ENCODE measurements at places on chromosomes 2 and 18.

- DNase-seq, result peak; percentile 11
These were observed 34.6 kb upstream of the WDR75 start for GRCh38 chr2:189406586-189407233.

GRCh38 chr2:6653281-6653750 lies 212.4 kb downstream of the CMPK2 start:
- no peak for DNase-seq

DNA sequence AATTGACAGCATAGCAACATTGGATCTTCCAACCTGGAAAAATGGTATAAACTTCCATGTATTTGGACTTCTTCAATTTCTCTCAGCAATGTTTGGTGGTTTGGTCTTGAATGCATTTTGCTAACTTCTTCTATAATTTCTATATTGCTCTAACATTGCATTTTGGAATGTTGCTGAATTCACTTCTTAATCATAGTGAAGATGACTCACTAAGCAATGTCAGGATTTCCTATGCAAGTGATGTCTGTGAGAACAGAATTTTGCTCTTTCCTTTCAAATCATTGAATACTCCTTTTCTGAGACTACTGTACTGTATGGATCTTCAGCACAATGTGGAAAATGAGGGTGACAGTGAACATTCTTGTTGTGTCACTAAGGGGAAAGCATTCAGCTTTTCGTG lies 28.9 kb upstream of the CDH19 start:
- DNase-seq, result peak; percentile 54

GRCh38 chr18:49499046-49499637 lies 12.1 kb upstream of the C18orf32 start:
- no peak for DNase-seq

- no peak for DNase-seq
These were observed 14.4 kb upstream of the IGFBP2 start for GRCh38 chr2:216618785-216619184.

- DNase-seq, result no peak
These were observed 53.6 kb upstream of the RNF152 start for GRCh38 chr18:61946449-61946848.

DNA sequence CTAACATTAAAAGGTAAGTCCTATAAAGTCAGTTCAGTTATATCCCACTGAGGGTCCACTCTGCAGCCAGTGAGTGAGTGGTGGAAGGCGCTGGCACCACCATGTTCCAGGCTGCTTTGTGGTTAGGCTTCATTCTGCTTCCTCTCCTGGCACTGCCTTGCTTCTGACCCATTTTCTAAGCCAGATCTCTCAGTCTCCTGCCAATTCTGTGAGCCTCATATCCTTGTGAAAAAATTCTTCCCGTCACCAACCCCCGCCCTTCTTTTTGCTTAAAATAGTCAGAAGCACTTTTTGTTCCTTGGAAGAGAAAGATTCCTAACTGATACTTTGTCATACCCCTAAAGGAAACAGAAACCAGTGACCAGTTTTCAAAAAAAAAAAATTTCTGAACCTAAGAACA lies 139.8 kb upstream of the NCK2 start:
- DNase-seq, result no peak

GRCh38 chr2:55901322-55901721 lies 22.3 kb downstream of the EFEMP1 start:
- DNase-seq, result peak; percentile 77

- no peak for DNase-seq
These were observed 187.1 kb downstream of the MYCN start for GRCh38 chr2:16127276-16127940.

DNA sequence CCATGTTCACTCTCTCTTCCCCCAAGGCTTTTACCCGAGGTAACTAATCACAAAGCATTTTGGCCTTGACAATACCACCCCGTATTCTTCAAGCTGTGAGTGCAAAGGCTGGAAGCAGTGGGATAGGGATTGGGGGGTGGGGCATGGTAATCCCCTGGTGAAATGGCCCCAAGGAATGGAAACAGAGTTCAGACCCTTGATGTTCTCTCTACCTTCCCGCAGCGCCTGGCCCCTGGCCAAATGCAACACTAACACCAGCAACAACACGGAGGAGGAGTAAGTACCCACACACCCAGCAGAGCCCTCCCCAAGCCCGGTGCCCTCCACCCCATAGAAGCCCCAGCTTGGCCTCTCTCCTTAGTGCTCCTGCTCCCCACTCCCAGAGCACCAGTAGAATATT lies 36.9 kb downstream of the CNGA3 start:
- DNase-seq, result no peak

DNA sequence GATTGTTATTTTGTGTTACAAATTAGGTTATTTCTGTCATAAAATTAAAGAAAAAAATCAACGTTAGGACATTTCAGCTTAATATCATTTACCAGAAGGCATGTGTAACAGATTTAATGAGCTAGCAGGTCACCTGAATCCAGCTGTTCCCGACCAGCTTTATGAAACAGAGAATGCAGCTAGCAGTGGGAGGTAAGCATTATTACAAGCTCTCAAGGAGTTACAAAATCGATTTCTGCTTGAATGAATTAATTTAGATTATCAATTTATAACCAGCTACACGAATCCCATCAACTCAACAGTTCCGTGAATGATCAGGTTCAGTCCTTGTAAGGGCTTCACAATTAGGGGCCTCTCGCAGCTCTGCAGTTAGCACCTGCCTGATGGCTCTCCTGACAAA lies 211.9 kb downstream of the PTGR3 start:
- DNase-seq, result no peak

DNA sequence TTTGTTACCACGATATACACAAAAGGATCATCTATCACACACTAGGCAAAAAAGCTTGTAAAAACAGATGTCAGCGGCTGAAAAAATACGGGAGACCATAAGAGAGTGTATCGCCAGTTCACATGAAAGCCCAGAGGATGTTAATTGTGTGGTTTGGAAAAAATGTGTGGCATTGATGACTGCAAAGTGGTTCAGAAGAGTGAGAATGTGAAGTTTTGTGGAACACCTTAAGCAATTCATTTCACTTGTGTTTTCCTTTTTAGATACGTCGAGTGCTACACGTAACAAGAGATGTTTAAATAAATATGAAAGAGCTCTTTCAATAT lies 61.7 kb upstream of the DAPL1 start:
- DNase-seq, result peak; percentile 25

DNA sequence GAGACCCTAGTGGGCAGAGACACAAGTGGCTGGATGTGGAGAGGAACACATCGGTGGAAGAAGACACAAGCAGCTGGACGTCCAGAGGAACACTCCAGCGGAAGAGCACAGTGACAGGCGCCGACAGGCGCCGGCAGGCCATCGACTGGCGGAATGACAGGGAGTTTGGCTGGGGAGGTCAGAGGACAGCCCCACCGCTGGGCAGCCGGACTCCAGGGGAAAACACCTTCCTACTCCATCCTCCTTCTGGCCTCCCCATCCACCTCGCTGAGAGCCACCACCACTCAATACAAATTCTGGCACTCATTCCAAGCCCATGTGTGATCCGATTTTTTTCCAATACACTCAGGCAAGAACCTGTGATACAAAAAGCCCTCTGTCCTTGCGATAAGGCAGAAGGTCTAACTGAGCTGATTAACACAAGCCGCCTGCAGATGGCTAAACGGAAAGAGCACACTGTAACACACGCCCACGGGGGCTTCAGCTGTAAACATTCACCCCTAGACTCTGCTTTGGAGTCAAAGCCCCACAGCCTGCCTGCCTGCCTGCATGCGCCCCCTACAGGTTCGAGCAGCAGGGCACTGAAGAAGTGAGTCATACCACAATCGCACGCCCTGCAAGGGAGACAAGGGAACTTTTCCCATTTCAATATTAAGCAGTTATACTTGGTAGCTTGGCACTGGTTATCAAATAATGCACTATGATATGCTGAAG lies 50.2 kb upstream of the LRP1B start:
- peak; percentile 17 for DNase-seq

- DNase-seq, result no peak
These were observed at the start of gene PSMA8 for GRCh38 chr18:26133652-26134051. Gene PSMA8 (plus strand): TSS chr18:26133869. CDS start chr18:26133966, 97 bp downstream.

GRCh38 chr18:505483-506122 lies 5.1 kb upstream of the COLEC12 start:
- no peak for DNase-seq

GRCh38 chr2:217409949-217410680 lies 550.3 kb upstream of the TNP1 start:
- no peak for DNase-seq

GRCh38 chr2:67277450-67277849 lies 119.7 kb upstream of the ETAA1 start:
- DNase-seq, result no peak

GRCh38 chr18:34358923-34359322 lies 134.2 kb upstream of the NOL4 start:
- DNase-seq, result no peak

DNA sequence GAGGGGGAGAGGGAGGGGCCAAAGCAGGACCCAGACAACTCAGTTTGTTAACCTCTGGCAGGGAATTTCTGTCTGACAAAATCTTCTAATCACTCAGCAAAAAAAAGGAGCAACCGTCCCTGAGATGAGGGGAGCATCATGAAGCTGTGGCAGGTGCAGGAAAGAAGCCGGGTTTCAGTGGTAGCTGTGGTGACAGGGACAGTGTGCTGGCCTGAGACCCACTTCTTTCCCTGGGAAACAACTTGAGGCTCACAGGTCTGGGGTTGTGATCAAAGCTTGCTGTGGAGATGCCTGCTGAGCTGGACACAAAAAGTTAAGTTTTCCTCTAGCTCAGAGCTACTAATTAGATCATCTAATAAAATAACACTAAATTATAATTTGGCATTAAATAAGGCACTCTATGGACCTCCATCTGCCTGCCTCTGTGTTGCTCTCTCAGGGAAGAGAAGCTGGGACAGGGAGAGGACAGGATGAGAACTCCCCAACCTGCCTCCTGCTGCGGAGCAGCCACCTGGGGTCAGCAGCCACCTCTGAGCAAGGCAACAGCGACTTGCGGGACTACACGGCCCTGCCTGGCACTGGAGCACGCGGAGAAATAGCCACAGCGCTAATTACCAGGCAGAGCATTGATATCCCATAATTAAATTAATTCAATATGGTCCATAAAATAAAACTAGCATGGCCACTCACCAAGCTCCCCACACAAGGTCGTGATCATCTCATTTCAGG lies 104.6 kb upstream of the TEX51 start:
- DNase-seq, result no peak

DNA sequence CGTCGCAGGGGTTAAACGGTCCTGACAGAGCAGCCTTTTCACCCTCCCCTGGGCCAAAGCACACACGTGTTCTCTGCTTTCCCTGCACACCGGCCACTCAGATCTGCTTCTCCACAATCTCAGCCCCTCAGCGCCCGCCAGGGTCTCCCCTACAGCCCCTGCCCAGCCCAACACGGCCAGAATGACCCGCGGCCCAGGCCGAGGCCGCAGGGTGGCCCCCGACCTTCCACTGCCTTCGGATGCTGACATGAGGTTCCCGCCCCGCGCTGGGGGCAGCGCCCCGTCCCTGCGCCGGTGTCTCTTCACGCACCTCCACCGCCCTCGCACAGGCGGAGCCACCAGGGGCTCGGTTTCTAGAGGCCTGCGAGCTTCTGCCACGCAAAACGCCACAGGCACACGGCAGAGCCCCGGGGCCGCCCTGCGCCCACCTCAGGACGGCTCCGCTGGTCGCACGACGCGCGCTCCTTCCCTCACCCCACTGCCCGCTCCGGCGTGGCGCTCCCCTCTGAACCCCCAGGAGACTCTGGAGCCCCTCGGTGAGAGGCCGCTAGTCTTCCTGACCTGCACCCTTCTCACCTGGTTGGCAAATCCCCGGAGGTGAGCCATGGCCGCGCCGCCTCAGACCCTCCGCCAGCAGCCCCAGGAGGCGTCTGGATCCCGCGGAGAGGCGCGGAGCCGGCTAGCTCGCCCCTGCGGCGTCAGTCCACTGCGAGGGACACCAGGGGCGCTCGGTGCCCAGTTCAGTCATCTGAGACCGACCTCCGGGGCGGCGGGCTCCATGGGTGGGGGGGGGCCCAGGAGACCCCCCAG lies 749 bp downstream of the STK25 start:
- DNase-seq, result peak; percentile 31

DNA sequence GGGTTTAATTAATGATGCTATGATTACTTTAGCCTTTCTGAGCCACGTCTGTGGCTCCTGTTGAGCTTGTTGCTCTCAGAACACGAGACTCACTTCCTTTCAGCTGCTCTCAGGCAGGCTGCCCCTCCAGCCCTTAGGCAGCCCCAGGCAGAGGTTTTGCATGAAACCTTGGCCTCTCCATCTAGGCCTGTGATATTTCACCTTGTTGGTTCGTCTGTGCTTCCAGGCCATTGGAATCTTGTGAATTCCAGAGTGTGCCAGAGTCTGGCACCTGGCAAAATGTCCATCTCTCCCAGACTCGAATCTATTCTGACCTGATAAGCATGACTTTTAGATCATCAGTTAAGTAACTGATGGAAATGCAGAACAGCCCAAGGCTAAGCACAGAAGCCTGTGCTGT lies 254.1 kb downstream of the LOXHD1 start:
- DNase-seq, result no peak

DNA sequence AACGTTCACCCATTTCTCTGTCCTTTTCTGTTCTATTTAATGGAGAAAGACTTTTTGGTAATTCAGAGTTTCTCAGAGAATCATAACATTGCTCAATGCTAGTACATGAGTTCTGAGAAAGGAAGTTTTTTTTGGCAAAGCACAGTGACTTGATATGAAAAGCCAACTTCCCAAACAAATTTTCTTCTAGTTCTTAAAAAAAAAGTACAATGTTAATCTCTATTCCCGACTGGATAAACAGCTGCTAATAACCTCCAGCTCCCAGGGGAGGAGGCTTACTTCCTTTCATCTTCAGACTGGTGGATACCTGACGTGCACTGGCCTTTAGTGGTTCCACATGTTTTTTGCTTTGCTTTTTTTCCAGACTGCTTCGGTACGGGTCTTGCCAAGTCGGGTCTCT lies 284.6 kb upstream of the CCDC68 start:
- peak; percentile 86 for DNase-seq

DNA sequence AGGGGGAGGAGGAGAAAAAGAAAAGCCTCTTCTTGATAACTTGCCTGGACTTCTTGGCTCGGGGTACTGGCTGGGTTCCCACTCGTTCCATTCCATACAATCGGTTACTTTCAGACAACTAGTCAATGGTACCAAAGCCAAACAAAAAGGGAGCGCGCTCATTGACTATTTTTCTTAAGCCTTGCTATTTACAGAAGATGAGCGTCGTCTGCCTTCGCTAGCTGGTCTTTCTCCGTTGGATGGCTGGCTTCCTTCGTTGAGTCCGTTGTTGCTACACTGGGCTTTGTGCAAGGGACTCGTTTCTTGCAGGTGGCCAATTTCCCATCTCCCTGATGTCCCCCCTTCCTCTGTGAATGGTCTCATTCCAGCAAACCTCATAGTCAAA lies 260.4 kb downstream of the ZNF516 start:
- no peak for DNase-seq

- DNase-seq, result no peak
These were observed 100.0 kb downstream of the POLE4 start for GRCh38 chr2:75058427-75058826.

- no peak for DNase-seq
These were observed 419.1 kb downstream of the TRIB2 start for GRCh38 chr2:13135856-13136255.

GRCh38 chr2:170052151-170052550 lies 125.8 kb upstream of the MYO3B start:
- DNase-seq, result no peak

- no peak for DNase-seq
These were observed 135.7 kb upstream of the NDUFV2 start for GRCh38 chr18:8966821-8967220.

- no peak for DNase-seq
These were observed 268.5 kb downstream of the HAUS1 start for GRCh38 chr18:46372670-46373069.

All from fibroblast of upper back skin (primary cell).